NCI-H2107 (cell line): ENCODE measurements at places on chromosomes 4 and X.
A peak's percentile ranks its signal among the peaks of the same experiment; 100 is the strongest.

- no peak for DNase-seq
These were observed 298.8 kb downstream of the TEX13A start for GRCh38 chrX:104921584-104922205.

GRCh38 chrX:81241753-81242152, 39.9 kb downstream of the SH3BGRL start:
- DNase-seq: no peak

- DNase-seq: no peak
These were observed 362.0 kb downstream of the CBLL2 start for GRCh38 chrX:22634751-22635150.

- DNase-seq: no peak
These were observed 305.4 kb downstream of the PCDH18 start for GRCh38 chr4:137226900-137227299.

GRCh38 chr4:85905761-85906160, 430.8 kb downstream of the ARHGAP24 start:
- DNase-seq: peak; percentile 17

GRCh38 chr4:74475091-74475800, 30.3 kb downstream of the AREG start:
- no peak for DNase-seq

DNA sequence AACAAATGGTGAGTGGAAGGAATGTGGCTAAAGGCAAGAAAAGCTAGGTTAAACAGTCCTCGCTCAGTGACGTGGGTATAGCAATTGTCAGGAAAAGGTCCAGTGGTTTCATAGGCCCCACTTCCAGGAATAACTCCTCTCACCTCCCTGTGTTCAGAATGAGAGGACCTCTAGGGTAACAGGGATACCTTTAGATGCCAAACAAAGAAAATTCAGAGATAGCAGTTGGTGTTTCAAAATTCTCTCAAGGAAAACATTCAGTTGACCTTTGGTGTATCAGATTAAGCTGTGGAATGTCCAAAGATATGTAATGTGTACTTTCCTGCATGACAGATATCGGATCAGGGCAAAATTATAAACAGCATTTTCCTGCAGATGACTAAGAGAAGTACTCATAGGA, 155.9 kb downstream of the ARHGAP6 start:
- DNase-seq: no peak

DNA sequence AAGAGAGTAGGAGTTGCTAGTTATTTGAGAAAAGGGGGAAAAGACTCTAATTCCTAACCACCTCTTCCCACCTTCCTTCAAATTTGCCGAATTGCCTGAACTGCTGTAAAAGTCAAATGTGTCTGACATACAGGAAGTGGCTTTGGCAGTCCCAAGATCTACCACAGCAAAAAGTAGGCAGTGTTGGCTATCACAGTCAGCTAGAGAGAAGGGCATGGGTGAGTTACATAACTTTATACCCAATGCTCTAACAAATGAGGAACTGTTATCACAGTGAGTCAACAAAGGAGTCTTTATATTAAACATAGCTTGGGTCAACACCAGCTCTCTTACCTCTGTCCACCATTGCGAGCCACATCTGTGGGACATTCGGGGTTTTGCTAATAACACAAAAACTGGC, 2.4 kb upstream of the MBNL3 start:
- peak; percentile 15 for DNase-seq

DNA sequence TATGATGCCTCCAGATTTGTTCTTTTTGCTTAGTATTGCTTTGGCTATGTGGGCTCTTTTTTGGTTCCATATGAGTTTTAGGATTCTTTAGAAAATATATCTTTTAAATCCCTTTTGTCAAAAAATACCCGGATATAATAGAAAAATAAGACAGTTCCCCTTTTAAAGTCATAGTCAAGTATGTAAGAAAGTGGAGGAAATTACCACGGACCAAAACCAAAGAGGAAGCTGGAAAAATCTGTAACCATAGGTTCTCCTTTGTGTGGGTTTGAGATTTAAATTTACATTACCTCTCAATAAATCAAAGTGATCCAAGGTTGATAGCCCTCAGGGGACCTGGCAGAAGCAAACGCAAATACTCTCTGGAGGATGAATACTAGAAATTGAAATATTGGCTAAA, 58.3 kb upstream of the PACRGL start:
- DNase-seq: no peak

DNA sequence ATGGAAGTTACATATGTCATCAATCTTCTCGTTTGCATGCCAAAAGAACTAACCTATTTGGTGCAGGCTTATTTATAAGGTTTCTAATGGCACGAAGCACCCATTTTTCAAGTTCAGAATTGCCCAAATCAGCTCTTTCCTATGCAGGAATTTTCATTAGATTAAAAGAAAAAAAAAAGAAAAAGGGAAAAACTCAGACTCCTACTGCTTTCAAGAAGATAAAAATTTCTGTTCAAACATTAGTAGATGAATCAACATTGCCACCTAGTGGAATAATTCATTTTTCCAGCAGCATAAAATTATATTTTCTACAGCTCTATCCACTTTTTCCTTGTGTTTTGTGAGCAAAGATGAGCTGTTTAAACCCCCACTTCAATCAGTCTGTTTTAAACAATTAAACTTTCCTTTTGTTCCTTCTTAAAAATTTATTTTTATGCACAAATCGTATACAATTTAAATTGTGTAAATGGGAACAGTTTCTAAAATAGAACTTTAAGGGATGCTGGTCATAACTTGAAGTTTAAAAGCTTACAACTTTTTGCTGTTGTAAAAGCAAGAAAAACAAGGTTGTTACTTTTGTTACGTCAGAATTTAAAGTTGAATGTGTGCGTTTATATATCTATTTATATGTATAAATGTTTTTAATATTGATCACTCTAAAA, 309.9 kb downstream of the ARAP2 start:
- DNase-seq: no peak

DNA sequence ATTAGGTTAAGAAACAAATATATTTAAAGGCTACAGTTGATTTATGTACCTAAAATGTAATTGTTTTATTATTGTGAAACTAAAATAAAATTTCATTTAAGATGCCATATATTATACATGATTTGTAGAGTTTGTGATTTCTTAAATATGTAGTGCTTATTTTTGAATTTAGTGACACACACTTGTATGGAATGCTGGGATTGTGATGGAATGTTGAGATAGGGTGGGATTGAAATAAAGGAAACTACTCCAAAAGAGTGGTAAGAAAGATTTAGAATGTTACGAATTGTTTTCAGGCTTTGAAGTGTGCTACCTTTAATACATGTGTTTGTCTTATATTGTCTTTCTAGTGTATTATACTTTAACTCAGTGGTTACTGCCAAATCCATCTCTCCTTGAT, 330.3 kb upstream of the PITX2 start:
- DNase-seq: no peak

- DNase-seq: no peak
These were observed 42.2 kb upstream of the HSD17B10 start for GRCh38 chrX:53476371-53476770.

DNA sequence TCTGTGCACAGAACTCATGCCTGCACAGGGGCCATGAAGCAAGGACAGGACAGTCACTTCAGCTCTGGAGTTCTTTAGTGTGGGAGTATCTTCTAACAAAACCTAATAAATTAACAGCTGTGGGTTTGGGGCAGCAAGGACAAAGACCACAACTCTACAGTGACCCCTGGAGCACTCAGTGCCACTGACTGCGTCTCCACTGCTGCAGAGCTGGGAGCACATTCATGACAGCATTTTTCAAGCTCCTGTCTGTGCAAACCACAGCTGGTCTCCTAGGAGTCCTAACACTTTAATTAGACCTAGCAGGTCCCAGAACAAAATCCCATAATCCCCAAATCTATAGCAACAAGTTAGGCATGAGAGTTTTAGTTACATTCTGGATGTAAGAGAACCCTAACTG, 76.5 kb downstream of the RTL9 start:
- DNase-seq: no peak

- DNase-seq: no peak
These were observed 329.7 kb downstream of the FBXW7 start for GRCh38 chr4:152206185-152206584.

GRCh38 chrX:9269134-9269533, 195.7 kb upstream of the TBL1X start:
- no peak for DNase-seq

DNA sequence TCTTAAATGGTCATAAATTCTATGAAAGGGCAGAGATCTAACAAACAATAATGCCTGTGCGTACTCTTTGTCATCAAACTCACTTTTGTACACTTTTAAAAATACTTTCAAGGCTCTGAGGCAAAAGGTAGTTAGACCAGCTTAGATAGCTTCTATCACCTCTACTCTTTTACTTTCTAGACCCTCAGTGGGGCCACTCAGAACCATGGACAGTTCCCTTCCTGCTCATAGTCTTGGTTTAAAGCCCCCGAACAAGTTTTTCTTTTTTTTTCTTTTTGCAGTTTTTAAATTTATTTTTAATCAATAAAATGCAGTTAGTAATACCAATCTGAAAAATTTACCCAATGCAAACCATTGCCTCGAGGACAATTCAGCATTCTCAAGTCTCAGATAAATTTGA, 460.5 kb upstream of the CNKSR2 start:
- no peak for DNase-seq

DNA sequence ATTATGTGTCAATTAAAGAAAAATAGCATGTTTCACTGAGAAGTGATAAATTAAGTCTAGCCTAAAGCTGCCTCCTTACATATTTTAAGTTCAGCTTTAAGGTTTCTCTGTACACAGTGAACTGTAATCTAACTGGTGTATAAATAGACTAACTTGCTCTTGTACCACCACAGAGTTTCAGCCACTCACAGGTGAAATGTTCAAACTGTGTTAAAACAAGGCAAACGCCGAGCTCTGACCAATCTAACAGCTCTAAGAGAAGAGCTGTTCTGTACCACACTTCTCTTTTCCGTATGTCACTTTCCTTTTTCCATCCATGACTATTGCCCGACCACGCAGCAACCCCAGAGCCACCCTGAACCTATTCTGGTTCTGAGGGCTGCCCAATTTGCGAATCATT, 64.5 kb downstream of the DCHS2 start:
- no peak for DNase-seq

DNA sequence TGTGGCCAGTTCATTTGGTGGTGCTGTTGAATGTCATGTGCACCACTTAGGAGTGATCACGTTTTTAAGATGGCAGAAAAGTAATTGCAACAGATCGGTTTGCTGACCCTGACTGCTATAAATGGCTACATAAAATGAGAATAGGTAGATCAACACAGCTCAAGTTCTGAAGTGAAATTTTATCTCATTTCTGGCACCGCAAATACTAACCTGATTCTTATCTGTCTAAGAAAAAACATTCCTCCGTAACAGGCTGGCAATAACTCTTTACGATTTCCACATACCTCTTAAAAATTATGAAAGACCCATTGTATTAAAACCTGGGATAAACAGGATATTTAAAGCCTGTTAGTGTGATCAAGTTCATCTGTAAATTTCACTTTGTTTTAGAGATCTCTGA, 387.5 kb downstream of the PDGFC start:
- DNase-seq: no peak

GRCh38 chr4:26609868-26610267, 26.0 kb downstream of the TBC1D19 start:
- DNase-seq: no peak

DNA sequence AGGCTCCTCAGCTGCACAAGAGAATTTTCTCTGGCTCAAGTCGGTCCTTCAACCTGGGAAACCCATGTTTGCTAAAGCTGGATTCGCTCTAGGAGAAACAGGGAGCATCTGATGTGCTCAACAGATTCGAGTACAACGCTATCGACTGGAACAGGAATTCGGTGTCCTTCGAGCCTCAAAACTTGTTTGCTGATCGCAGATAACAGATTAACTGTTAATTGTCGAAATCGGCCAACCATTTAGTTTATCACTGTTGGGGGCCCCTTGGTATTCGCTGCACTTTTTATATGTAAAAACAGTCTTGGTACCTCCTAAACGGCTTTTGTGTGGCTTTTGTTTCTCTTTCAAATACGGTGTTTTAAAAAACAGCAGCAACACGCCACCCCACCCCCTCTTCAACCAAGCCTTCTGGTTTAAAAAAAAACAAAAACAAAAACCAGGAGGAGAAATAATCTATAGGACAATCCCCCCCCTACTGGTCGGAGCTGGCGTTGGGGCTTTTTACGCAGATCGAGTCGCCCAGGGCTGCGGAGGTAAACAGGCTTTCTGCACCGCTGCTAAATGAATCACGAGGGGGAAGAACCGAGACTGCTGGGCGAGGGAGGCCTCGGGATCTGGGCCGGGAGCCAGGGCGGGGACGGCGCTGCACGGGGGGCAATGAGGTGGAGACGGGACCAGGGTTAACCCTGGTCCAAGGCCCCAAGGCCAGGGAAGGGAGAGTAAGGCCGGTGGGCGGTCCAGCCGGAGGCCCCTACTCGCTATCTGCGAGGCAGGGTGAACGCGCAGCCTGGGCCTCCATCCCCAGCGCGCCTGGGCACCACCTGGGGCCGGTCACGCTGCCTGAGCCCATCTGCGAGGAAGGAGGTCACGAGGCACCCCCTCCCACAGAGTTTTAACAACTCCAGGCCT, 71.7 kb upstream of the BCOR start:
- peak; percentile 35 for DNase-seq

DNA sequence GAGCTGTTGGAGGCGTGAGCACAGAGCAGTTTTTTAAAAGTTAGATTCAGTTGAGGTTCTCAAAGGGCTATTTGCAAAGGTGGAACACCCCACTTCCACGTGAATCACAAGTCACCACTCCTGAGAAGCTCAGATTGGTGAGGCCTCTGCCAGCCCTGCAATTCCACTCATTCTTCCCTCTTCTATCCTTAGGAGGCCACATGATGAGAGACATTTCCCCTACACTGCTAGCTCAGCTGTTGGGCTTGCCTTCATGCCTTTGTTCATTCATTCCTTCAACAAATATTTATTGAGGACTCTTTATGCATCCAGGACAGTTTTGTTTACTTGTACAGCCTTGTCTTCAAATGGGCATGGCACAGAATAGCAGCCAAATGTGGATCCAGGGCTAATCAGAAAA, 3.7 kb downstream of the SRPX2 start:
- no peak for DNase-seq

GRCh38 chr4:68430337-68430736, 16.9 kb upstream of the TMPRSS11E start:
- DNase-seq: no peak

DNA sequence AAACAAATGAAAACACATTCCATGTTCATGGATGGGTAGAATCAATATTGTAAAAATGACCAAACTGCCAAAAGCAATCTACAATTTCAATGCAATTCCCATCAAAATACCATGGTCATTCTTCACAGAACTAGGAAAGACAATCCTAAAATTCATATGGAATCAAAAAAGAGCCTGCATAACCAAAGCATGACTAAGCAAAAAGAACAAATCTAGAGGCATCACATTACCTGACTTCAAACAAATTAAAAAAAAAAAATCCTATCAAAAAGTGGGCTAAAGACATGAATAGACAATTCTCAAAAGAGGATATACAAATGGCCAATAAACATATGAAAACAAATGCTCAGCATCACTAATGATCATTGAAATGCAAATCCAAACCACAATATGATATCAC, 297.5 kb downstream of the NAF1 start:
- no peak for DNase-seq

- no peak for DNase-seq
These were observed 392.8 kb upstream of the NR3C2 start for GRCh38 chr4:148834804-148835631.
